ENCODE measurements at places on chromosomes 1 and 21.

DNA sequence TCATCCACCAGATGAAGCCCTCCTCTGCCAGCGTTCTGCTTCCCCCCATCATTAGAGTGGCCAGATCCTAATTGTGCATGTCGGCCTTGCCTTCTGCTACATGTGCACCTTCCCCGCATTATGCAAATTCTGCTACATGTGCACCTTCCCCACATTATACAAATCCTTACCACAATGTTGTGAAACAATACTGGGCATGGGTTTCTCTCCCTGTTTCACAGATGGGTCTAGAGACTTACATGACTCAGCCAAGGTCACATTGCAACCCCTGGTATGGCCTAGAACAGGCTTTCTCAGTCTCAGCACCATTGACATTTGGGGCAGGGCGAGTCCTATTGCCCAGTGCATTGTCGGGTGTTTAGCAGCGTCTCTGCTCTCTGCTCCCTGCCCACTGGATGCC is 1.0 kb upstream of the CELA2A start:
- no peak for DNase-seq

DNA sequence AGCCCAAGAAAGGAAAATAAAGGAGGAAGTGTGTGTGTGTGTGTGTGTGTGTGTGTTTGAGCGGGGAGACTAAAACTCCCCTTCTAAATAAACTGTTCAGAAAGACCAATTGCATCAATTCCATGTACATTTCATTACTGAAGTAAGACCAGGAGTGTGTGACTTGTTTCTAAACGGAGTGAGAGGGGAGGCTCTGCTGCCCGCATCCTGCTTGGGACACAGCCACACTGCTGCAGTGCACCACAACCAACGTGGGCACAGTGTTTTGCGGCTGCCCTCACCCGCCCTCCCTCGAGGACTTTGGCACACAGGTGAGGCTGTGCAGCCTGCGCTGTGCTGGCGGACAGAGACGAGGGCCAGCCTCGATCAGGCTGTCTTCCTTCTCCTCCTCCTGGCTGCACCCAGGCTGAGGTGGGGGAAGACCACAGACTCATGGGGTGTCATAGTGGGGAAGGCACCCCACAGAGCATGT is 31.0 kb upstream of the H6PD start:
- no peak for DNase-seq

DNA sequence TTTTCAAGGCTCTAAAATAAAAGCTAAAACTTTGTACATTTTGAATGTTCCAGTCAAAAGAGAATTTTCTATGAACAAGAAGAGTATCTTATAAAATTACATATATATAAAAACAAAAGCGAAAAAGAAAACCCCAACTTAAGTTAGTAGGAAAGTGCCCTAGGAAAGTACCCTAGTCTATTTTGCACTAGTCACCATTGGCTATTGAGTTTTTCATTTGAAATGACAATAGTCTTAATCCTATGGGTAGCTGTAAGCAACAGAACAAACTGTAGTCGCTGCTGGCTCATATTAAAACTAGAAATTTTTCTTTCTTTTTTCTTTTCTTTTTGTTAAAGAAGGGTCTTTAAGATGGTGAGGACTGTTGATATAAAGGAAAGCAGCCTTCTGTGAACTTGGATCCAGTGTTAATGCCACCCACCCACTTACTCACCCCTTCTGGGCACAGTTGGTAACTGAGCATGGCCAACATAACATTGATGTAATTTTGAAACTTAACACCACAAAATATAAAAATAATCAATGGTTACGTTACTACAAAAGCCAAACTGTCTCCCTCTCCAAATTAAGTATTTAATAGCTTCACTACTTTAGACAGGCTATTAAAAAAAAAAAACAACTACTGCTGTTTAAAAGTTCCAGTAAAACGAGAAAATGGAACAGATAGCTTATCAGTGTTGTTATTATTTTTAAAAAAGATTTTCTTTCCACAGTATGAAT is 177.0 kb downstream of the EIF4G3 start:
- no peak for DNase-seq

DNA sequence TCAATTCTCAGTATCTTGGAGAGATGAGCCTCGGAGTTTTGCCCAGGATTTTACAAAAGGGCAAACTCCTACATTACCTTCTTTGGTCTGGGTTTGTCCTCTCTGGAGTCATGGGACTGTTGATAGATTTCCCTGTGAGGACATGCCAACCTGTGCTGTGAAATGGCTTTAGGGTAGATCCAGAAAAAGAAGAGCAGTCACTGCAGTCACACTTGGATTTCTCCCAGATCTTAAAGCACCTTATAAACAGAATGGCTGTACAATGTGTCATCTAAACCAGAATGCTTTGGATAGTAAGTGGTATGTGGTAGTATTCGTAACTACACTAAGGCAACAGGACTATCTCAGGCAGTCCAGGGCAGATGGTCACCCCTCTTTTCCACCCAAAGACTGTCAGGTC is 1.9 kb upstream of the CSRP1 start:
- DNase-seq: no peak

GRCh38 chr1:87104140-87104539 is 189.7 kb downstream of the HS2ST1 start:
- DNase-seq: no peak

DNA sequence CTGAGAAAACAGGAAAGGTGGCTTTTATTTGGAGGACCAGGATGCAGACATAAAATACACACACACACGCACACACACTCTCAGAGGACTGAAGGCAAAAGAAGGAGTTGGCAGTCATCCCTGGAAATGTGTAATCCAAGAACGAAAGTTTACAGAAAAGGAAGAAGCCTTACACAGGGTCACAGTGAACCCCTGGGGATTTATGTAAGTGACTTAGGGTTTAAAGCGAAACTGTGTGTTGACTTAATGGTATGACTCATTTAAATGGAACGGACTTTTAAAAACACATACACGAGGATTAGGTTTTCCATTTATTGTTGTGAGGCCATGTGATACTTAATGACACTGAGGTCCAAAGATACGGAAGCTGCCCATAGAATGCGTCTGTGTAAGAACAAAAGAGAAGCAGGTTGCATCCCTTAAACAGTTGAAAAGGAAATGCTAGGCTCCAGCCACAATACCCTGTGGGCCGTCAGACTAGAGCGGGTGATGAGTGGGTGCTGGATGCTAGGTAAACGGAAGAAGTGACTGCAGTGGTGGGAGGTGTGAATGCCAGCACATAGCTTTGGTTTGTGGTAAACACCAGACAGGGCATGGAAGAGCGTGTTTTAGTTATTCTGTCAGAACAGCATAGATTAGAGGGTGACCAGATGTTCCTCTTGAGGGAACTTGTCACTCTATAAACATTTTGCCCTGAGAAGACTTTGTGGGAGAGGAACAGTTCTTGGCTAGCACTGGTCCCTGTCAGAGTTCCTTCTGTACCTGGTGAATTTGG is 21.6 kb upstream of the BCL10 start:
- DNase-seq: peak; percentile 51

DNA sequence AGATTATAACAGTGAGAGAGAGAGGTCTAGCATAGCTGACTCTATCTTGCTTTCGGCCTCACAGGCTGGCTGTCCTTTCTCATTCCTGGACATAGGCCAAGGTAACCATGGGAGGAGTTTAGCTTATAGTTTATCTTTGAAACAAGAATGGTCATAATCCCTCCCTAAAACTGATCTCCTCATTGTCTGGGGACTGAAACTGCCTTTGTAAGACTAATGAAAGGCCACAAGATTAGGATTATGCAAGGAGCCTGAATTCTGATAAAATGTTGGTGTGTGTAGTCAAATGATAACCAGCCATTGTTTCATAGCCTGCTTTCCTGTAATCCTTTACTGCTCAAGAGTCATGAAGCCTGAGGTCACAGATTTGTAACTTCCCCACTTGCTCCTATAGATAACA is 131.9 kb upstream of the LYPLAL1 start:
- no peak for DNase-seq

DNA sequence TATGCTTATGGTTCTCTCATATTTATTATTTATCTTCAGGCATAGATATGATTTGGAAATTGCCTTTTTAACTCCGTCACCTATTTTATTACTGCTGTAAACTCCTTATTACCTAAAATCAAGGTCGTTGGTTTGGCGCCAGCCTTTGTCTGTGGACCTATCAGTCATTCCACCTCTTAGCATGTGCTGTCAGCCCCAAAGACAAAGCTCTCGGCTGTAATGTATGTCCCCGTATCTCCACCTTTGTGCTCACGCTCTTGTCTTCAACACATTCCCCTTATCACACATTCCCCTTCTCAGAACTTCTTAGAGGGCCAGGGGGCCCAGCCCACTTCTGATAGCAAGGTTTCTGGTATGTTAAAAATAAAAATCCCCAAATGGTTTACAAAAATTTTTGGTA is 342.2 kb downstream of the RYR2 start:
- no peak for DNase-seq

- DNase-seq: no peak
Measured at GRCh38 chr21:39720126-39720778, 24.7 kb upstream of the IGSF5 start.

DNA sequence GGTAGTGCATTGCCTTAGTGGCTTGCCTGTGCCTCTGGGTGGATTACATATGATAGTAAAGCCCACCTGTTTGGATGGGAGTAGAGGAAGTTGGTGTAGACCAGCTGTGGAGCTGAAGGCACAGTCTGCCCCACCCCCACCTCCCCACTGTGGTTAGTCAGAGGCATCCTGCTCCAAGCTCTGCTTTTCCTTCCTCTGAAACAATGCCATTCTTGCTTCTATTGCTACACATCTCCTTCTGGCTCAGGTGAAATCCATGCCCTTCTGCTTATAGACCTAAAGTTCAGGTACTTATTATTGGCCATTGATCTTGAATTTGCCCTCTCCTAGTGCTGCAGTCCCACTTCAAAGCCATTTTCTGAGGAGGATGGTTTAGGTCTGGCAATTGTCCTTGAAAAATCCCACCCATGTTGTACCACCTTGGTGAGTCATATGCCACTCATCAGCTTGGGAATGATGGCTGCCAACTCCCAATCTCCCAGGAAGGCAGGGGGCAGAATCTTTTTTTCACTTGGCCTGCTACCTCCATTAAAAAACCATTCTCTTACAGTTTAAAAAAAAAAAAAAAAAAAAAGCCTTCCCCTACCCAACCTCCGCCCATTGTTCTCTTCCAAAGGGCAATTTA is 6.7 kb upstream of the TXLNA start:
- no peak for DNase-seq

DNA sequence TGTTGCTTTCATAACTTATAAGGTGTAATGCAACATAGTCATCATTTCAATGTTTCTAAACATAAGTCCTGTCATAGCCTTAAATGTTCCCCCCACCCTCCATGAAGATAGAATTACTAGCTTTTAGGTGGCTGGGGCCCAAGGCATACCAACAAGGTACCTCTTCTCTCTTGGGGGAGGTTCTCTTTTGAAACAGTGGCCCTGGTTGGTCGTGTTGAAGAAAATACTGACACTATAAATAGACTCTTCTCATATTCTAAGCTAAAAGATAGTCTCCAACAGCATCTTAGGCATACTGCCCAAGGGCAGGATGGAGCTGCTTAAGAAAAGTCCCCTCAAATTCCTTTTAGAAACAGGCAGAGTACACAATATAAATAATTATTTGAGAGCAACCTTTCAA is 255.0 kb downstream of the FAF1 start:
- no peak for DNase-seq

DNA sequence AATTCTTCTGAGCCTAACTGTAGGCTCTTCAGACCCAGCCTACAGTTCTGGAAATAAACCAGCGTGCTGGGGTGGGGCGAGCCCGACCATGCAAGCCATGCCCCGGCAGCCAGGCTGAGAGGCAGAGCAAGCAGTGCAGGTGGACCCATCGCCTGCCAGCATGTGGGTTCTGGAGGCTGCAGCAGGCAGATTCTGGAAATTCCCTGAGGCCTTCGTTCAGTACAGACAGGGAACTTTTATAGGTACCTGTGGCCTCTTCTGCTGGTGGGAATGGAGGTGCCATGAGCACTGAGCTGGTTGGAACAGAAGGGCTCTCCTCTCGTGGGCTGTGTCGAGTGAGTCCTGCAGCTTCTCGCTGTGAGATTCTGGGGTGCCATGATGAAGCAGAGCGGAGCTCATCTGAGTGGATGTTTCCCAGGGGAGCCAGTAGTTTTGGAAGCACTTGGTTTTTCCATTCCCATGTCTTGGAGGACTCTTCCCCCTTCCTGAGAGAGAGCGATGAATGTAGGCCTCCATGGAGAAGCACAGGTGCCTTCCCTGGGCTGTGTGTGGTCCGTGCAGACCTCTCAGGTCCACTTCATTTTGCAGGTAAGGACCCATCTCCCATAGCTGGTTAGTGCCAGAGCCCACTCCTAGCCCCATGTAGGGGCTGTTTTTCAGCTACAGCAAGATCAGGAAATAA is 94.1 kb downstream of the PCBP3 start:
- DNase-seq: no peak

DNA sequence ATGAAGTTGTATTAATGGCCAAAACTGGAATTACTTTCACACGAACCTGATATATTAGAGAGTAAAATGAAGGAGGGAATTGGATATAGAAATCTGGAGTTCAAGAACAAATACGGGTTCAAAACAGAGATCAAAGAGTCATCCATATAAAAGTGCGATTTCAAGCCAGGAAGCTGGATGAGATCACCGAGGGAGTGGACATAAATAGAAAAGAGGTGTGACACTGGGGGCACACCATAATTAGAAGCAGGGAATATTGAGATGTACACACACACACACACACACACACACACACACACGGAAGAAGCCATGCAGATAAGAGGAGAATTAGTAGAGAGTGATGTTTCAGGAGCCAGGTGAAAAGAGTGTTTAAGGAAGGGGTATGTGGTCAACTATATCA is 32.3 kb upstream of the PLD5 start:
- DNase-seq: no peak

- no peak for DNase-seq
Measured at GRCh38 chr1:33854091-33854490, 9.8 kb upstream of the HMGB4 start.

- peak; percentile 33 for DNase-seq
Measured at GRCh38 chr1:203512848-203513584, 19.1 kb downstream of the OPTC start.

DNA sequence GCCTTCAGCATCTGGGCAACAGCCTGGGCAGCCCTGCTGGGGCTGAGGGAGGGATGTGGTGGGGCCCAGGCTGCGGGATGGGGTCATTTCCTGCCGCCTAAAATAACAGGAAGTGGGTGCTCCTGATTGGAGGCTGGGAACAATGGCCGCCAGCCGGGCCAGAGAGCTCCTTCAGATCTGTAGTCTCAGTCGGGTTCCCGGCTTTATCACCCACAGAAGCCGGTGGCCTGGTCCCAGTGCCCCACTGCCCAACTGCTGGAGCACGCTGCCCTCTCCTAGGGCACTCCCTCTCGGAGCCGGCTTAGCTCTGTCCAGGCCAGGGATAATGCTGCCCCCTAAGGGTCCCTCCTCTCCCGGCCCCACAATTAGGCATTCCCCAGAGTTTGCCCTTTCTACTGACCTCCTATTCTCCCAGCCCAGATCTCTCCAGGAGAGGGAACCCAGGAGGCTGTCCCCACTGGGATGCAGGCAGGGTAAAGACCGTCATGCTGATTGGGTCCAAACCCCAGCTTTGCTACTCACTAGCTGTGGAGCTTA is 5.1 kb downstream of the MAP7D1 start:
- DNase-seq: peak; percentile 44

GRCh38 chr1:42935313-42935895 is 23.3 kb downstream of the SLC2A1 start:
- no peak for DNase-seq

All from stimulated activated CD4-positive, alpha-beta T cell treated with anti-CD3 and anti-CD28 coated beads, Interleukin-12 subunit alpha, Interleukin-12 subunit beta, amount 100 ng/mL, for 4 hours (primary cell).